ENCODE measurements at places on chromosomes 4 and X.

GRCh38 chr4:144547678-144548298 is 98.2 kb upstream of the HHIP start:
- no peak for DNase-seq

DNA sequence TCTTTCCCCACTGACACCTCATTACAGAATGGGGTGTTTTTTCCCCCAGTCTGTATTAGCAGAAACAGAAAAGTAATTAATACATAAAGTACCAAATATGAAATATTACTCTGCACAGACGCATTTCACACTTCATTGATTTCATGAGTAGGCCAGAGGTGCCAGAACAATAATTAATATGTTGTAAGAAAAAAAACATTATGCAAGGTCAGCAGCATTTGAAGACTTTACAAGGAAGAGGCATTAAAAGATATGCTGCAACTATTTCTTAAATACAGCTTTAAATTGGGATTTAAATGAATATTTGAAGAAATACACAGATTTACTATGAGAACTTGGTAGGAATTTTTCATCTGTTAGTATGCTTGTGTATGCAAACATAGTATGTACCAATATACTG is 37.7 kb downstream of the NAA11 start:
- no peak for DNase-seq

DNA sequence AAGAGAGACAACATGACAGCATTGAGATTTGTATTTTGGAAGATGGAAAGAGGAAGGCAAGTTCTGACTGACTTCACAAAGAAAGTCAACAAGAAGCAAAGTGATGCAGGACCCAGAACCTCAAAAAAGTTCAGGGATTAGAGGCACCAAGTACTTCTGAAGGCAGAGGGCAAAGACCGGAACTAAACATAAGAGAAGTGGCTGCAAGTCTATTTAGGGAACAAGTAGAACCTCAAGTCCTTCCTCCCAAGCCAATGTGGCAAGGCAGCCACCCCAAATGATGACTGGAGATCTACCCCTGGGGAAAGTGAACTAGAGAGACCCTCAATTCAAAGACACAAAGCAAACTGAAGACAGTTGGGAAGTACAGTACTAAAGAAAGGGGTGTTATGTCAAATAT is 46.6 kb downstream of the SLC39A8 start:
- DNase-seq: no peak

- DNase-seq: no peak
Observed at GRCh38 chrX:37986893-37987292, 19.5 kb upstream of the SYTL5 start.

- DNase-seq: no peak
Observed at GRCh38 chr4:76449833-76450232, 14.8 kb downstream of the SHROOM3 start.

GRCh38 chrX:13158911-13159310 is 114.5 kb upstream of the FAM9C start:
- no peak for DNase-seq

GRCh38 chr4:116150152-116150551 is 935.2 kb downstream of the TRAM1L1 start:
- no peak for DNase-seq

- no peak for DNase-seq
Observed at GRCh38 chr4:173374588-173374987, 3.8 kb downstream of the SAP30 start.

GRCh38 chr4:164293203-164293602 is 460.7 kb upstream of the SMIM31 start:
- DNase-seq: no peak

DNA sequence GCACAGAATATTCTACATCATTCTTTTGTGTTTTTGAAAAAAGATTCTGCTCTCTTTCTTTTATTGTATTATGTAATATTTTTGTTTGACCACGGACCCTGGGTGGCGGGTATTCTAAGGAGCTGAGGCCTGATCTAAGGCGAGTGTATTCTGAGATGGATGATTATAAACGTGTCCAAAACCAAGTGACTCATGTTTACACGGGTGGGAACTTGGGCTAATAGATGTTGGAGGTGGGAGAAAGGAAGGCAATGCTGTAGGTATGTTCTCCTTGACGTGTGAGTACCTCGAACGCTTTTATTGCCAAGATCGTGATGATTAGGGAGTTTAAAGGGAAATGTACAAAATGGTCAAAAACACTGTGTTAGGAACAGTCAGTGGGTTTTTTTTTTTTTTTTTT is 188.9 kb upstream of the FAT1 start:
- no peak for DNase-seq

- no peak for DNase-seq
Observed at GRCh38 chr4:127309369-127310102, 323.2 kb upstream of the INTU start.

DNA sequence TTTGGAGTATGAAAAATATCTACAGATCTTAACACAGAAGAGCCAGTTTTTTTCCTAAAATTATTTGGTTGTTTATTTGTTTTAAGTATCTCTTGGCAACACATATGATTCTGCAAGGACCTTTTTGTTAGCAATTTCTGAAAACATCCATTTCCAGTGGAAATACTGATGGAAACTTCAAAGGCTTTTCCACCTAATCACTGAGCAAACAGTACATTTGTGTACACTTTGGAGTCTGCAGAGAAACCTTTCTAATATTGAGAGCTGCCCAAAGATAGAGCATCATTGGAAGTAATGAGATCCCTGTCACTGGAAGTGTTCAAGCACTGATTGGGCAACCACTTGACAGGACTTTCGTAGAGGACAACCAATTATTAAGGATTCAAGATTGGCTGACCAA is 69.7 kb upstream of the TFDP3 start:
- DNase-seq: no peak

DNA sequence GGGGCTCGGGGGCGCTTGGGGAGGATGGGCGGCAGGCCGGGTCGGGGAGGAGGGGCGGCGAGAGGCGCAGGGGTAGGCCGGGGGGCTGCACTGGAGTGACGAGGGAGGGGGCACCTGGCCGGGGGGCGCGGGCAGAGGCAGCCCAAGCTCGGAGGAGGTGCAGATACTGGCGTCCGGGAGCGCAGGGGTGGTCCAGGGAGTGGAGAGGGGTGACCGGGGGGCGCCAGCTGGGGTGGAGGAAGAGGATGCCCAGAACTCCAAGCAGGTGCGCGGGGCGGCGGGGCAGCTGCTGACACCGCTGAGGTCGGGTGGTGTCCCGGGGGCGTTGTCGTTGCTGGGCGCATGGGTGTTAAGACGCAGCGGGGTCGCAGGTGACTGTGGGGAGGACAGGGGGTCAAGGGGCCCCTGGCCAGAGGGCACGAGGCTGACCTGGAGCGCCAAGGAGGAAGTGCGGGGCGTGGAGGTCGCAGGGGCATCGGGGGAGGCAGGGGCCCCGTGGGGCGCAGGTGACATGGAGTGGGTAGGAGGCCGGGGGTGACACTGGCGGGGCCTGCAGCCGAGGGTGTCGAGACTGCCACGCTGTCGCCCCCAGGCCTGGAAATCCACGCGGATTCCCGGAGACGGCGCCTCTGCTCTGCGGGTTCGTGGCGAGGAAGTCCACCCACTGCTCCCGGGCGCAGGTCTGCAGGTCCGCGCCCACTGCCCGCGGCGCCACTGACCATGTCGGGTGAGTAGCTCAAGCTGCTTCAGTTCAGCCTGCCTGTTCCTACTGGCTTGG is 928 bp downstream of the GYG2 start:
- DNase-seq: no peak

DNA sequence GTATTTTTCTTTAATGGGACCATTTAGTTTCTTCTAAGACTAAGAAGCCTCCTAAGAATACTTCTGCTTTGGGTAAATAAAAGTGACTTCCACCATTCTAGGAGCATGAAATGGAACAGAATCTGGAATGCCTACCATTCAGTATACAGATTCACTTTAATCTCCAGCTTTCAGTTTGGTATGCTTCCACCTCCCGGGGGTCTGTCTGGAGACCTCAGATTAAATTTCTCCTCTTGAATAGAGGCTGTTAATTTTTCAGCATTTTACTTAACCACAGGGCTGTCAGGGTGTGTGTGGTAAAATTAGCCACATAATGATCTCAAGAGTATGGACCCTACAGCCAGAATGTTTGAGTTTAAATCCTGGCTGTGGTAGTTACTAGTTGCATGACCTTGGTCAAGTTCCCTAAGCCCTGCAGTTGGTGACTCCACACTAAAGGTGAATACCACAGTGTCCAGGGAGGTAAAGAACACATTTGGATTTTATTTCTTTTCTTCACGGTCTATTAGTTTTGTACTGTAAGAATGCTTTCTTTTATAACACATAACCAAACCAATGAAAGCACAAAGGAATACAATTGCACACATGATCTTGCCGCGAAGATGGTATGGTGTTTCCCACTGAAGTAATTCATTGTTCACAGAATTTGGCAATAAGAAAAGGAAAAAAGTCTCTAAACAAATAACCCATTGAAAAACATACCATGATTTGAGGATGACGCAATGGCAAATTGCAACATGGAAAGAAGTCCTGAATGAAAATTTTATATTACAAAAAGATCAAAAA is 37.3 kb upstream of the TRIM2 start:
- DNase-seq: no peak

DNA sequence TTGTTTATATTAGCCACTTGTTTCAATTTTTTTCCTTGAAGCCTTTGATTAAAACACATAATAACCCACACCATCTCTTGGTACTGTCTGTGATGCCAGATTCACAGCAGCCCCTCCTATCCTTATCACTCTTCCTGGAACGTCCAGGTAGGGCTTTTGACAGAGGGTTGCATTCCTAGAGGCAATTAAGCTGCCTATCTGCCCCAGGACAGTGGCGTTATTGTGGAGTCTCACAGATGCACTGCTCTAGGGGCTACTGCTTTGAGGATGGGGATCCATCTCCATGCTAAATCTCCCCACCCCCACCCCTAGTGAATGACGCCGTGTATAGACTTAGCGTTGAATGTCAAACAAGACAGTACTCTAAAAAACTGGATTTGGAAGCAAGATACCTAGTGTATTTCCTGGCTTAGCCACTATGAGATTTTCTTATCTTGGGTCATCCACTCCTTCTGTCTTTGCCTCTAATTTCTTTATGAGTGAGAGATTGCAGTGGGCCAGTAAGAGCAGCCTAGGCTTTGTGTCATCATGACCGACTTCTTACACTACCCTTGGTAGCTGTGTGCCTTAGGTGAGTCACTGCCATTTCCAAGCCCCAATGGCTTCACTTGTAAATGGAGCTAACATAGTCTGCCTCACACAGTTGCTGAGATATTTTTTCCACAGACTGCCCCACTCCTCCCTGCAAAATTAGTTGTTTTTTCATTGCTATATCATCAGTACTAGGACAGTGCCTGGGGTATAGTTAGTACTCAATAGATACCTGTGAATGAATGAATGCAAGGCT is 90.9 kb downstream of the EGF start:
- DNase-seq: no peak

DNA sequence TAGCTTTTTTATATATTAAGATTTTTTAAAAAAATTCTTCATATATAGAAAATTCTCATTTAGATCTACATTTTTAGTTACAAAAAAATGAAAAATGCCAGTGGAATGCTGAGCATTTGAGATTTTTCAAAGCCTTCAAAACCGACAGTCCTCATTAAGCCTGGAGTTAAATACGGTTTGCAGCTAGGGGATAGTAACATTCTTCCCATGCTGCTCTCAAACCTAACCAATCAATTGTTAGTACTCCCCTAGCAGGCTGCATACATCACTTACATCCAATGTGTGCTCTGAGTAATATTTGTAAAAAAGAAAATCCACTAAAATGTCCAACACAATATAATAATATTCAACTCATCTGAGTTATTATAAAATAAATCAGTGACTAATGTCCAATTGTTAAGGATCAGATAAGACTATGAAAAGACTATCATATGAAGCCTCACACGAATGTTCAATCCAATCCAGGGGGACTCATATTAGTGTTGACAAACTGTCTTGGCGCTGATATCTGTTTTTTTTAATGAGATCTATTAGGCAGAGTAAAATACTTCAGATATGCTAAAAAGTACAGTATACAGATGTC is 227.6 kb upstream of the MAB21L2 start:
- DNase-seq: no peak

DNA sequence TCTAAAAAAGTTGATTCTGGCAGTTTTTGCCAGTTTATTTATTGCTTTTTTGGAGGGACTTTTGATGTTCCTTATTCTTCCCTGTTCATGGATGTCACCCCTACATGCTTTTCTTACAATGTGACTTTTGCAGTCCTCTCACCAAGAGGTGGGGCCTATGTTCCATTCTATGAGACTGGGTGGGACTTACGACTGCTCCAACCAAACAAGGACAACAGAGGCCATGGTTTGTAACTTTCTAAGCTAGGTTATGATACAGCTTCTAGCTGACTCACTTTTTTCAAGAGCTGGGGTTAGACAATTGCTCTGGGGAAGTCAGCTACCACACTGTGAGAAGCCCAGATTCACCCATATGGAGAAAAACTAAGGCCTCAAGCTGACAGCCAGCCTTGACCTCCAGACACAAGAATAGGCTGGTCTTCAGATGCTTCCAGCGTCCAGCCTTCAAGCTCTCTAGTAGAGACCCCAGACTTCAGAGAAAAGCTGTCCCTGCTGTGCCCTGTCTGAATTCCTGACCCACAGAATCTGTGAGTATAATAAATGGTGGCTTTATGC is 39.5 kb downstream of the ENOPH1 start:
- no peak for DNase-seq

DNA sequence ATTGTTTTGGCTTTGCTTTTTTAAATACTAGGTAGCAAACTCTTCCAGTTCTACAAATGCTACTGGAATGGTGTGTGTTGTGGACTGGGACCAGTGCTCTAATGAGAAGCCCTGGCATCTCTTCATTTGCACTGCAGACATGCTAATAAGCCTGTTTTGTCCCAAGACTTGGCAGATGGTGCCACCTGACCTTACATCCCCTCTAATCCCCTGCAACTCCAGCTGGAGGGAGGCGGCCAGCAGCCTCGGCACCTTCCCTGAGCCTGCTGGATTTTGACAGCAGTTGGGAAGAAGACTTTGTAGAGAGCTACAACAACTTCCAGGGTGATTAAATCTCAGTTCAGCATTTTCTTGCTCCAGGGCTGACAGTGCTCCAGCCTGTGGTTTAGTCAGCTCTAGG is 200.0 kb downstream of the DCLK2 start:
- no peak for DNase-seq

DNA sequence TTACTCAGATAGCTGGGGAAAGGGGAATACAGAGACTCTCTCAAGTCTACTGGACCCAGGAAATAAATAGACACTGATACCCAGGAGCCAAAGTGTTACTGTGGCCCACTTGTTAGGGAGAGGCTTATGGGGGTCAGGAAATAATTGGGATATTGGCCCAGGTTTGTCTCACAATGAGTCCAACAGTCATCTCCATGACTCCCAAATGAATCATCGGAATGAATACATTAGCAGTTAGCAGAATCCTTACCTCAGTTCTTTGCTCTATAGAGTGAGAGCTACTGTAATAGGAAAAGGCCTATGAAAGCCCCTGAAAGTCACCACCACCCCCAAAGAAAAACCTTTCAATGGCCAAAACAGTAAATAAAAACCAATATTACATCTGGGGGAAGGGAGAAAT is 42.4 kb upstream of the ARHGEF6 start:
- DNase-seq: no peak
